ENCODE measurements at places on chromosomes 5 and 9. TPM values are rescaled to one million over a fixed set of nuclear protein-coding genes. Genes with fewer than 3 reads are reported as not detected.

GRCh38 chr5:137641148-137641547 lies 94.7 kb downstream of the KLHL3 start:
- DNase-seq = no peak

DMRT3 gene
- total RNA-seq = not detected

BTNL3 gene
- total RNA-seq = not detected

SPINK6 gene
- not detected for total RNA-seq
